ENCODE measurements at places on chromosomes 7 and 10.

DNA sequence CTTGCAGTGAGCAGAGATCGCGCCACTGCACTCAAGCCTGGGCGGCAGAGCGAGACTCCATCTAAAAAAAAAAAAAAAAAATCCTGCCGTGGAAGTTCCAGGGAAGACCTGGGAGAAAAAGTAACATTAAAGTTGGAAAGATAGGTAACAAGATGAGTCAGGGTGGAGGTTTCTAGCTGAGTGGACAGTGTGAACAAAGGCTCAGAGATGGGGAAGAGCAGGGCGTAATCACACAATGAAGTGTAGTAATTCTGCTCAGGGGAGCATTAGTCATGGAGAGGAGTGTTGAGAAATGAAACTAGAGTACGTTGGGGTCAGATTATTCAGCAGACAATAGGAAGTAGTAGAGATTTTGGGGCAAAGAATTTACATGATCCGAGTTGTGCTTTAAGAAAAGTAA lies 21.6 kb upstream of the WASL start:
- DNase-seq, result no peak

GRCh38 chr7:17038160-17038782 lies 156.5 kb upstream of the AGR3 start:
- no peak for DNase-seq

- DNase-seq, result no peak
These were observed 268.7 kb downstream of the WDR37 start for GRCh38 chr10:1324903-1325302.

DNA sequence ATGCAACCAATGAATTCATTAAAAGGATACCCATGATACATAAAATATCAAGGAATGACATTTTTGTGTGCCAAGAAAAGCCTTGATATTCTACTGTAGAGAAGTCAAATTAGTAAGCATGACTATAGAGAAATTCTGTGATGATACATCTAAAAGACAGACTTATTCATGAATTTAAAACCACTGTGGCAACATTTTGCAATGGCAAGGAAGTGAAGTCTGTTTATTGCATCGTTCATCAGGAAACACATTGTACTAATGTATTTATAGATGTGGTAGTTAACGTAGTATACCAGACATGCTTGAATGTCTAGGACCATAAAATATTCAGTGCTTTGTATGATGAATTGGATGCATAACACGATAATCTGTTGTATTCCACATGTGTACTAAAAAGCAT lies 9.3 kb upstream of the CLEC5A start:
- no peak for DNase-seq

DNA sequence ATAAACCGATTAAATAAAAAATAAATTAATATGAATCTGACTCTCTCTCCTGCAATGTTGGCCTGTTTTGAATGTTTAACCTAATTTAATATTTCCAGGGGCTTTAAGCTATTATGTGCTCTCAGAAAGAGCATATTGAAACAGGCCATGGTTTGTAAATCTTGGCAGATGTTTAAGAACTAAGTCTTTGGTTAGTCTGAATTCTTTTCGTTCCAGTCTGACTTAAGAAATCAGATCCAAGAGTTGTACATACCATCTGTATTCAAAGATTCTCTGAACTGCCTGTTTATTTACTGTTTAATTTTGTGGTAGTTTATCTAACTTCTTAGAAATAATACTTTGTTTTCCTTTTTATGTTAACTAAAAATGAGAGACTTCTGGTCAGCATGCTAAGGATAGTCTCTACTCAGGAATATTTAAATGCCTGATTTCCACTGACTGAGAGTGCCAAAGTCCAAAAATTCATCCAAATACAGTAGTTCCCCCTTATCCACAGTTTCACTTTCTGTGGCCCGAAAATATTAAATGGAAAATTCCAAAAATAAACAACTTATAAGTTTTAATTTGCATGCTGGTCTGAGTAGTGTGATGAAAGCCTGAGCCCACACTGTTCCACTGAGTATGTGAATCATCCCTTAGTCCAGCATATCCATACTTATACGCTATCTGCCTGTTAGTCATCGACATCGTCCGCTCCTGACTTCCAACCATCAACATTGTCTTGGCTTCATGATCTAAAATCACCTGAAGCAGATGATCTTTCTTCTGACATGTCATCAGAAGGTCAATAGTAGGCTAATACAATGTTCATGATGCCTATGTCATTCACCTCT lies 238.1 kb upstream of the CSTF2T start:
- no peak for DNase-seq

DNA sequence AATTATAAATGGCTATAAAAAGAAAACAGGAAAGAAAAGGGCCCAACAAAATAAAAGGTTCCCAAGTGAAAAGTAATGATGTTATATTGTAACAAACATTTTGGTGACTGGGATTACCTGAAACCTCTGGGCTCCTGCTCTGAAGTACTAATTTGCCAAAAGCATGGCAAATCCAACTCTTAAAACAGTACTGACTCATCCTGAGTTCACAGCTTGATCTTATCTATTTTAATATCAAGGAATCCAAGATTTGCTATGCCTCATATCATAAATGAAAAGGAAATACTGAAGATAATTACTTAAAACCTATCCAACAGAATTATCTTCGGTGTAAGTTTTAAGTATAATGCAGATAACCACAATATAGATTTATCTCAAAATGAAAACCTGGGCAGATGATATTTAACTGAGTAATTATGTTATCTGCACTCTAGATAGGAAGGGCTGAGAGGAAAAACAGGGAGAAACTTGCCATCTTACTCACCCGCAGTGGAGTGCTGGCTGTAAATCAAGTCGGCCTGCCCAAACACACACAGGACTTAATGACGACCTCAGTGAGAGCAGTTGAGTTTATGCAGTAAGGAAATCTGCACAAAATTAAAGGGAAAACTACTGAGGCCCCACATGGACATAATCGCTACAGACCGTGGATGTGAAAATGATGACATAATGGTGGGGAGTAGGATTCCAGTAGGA lies 48.4 kb downstream of the MPP7 start:
- no peak for DNase-seq

DNA sequence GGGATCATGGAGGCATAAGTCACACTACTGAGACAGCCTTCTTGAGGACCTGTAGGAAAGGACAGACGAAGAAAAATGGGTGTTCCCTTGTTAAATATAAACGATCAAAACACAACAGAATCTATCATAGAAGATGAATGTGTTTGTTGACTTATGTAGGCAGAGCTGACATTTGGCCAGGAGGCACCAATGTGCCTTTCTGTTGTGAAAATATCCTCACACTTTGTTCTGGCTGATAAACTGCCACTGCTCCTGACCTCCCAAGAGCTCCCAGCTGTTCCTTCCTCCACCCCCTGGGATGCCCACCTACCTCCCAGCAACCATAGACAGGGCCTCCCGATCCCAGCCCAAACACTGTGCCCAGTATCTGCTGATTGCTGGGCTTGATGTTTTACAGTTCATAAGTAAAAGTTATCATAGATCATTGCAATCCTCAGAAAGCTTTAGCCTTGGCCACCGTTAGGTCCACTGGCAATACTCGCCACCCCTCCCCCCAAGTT lies 116.6 kb downstream of the CTTNBP2 start:
- no peak for DNase-seq

- no peak for DNase-seq
These were observed 175.4 kb downstream of the CELF2 start for GRCh38 chr10:11193001-11193551.

DNA sequence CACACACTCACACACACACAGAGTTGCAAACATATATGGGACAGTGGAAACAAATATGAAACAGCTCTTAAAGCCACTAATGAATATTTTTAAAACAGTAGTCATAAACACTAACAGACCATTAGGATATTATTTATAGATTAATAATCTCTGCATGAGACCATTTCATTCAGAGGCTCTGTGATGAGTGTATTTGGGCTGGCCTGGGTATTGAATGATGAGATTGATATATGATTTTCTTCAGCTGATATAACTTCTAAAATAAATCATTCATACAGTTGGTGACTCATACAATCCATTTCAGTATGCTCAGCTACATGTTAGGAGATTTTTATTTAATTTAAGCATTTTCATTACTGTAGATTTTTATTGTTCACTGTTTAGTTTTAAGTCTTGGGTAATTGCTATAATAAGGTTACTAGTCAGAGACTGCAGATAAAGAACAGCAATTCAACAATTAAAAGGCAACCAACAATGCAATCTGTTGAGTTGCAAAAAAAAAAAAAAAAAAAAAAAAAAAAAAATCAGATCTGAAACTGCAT lies 25.2 kb upstream of the AGK start:
- no peak for DNase-seq

GRCh38 chr10:125011171-125011925 lies 69.4 kb downstream of the ZRANB1 start:
- no peak for DNase-seq

DNA sequence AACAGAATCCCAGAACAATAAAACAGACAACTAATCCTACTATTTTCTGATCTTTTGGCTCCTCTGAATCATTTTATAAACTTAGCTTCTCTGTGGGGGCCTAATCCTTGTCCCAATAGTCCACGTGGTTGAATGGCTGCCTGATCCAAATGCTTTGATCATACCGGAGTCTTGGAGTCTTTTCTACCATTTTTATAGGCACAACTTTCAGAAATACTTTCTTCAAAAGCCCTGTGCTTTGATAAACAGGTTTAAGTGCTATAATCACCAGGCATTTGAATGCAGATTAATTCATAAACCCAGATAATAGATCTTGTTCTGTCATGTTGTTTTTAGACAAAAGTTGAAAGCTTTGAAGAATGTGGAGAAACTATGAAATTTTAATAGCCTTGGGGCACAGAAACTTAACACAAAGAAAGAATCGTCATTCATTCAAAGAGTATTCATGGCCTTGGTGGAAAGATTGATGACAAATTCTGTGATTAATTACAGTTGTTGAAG lies 163.7 kb downstream of the AHR start:
- no peak for DNase-seq

DNA sequence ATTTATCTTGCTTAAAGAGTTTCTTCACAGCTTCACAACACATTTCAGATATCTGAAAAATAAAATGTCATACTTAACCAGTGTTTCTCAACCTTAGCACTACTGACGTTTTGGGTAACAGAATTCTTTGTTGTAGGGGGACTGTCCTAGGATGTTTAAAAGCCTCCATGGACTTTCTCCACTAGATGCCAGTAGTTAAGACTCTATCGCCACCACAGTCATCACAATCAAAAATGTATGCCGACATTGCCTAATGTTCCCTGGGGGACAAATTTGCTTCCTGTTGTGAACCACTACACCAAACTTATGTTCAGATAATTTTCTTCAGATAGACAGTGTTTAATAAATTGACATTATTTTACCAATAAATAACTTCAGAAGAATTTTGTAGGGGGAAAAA lies 13.4 kb downstream of the NOC3L start:
- no peak for DNase-seq

GRCh38 chr7:51732116-51732515 lies 415.5 kb upstream of the COBL start:
- no peak for DNase-seq

- no peak for DNase-seq
These were observed 183.1 kb downstream of the GPAM start for GRCh38 chr10:112000466-112000865.

DNA sequence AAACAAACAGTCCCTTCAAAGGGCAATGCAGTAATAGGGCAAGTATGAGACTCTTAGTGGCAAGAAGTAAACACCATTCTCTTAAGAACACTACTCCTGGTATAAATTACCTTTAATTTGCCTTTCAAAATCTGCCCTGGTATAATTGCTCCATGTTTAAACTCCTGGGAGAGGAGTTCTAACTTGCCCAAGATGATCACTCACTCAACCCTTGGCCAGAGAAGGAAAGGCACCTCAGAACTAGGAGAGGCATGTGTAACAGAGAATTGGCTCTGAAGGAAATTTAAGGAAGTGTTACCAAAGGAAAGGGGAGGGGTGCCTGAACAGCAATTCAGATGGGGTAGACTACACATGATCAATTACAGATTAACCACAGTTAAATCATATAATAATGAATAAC lies 1173.6 kb upstream of the SORCS1 start:
- DNase-seq, result no peak

GRCh38 chr7:102089175-102090098 lies 197.2 kb upstream of the SH2B2 start:
- DNase-seq, result no peak

DNA sequence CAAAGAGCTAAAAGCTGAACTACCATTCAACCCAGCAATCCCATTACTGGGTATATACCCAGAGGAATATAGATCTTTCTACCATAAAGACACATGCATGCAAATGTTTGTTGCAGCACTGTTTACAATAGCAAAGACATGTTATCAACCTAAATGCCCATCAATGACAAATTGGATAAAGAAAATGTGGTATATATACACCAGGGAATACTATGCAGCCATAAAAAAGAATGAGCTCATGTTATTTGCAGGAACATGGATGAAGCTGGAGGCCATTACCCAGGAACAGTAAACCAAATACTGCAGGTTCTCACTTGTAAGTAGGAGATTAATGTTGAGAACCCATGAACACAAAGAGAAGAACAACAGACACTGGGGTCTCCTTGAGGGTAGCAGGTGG lies 1295.1 kb downstream of the TYW1 start:
- no peak for DNase-seq

DNA sequence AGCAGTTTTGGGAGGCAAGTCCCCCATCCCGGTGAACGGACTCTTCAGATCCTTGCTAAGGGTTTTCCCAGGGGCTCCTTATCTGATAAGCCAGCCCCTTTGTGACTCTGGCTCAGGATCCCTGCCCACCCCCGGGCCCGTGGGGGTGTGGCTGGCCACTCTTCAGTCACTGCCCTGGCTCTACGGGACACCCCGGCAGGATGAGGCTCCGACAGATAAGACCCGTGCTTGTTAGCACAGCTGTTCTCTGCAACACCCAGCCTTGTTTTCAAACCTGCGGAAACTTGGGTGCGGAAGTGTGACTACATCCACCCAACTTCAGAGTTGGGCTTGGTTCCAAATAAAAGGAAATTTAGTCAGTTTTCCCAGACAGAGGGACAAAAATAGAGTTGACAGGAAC lies 66.7 kb upstream of the PODXL start:
- no peak for DNase-seq

GRCh38 chr7:140081774-140082425 lies 19.1 kb upstream of the PARP12 start:
- no peak for DNase-seq

GRCh38 chr7:121604627-121605316 lies 208.7 kb upstream of the FAM3C start:
- DNase-seq, result no peak

GRCh38 chr10:3876350-3876962 lies 91.4 kb upstream of the KLF6 start:
- DNase-seq, result no peak

DNA sequence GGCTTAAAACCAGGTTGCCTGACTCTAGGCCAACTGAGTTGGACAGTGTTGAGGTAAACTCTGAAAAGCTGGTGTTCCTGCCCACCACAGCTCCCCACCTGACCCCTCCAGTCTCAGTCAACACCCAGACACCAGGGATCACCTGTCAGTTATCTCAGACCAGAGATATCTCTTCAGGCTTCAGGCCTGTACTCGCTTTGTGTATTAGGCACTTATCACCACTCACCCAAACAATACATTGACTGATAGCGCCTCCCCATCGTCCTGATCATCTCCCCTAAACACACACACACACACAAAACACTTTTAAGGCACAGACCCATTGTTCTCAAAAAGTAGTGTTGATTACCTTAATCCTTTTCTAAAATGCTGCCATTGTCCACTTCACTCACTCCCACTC lies 111.5 kb downstream of the PLCE1 start:
- no peak for DNase-seq

- no peak for DNase-seq
These were observed 15.5 kb upstream of the ADGRA1 start for GRCh38 chr10:133072196-133072595.

- no peak for DNase-seq
These were observed 27.1 kb upstream of the PRKCQ start for GRCh38 chr10:6607182-6607581.
